ENCODE measurements at places on chromosomes 3 and 15. TPM values are rescaled to one million over a fixed set of nuclear protein-coding genes. Genes with fewer than 3 reads are reported as not detected.

GRCh38 chr3:158768881-158769543 is 32.8 kb upstream of the MFSD1 start:
- DNase-seq: no peak

DNA sequence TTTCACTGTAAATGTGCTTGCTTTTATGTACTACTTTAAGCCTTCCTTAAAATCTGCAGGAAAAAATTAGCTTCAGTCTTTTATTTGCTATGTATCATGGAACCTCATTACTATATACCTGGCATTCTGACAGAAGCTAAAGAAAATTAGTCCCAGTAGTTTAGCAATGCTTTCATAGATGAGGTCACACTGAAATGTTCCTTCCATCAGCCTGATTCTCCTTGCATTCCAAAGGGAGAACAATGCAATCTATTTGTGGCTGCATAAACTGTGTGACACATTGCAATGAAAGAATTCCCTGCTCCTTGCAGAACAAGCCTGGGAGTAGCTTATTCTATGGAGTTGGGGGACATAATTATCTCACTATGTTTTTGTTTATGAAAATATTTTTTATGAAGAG is 691.5 kb upstream of the ARPP21 start:
- no peak for DNase-seq

DNA sequence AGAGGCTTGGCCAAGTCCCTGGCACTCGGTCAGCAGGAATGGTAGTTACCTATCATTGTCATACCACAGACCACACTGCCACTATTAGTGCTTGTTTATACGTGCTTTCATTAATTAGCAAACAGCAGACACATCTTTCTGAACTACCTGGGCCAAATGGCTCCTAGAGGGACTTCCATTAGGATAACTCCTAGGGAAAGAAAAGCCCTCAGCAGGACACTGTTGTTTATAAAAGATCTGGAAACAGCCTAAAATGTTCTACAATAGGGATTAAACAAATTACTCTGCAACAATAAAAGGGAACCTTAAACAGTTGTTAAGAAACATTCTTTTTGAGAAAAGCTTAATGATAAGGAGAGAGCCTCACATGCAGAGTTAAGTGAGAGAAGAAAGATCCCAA is 38.5 kb downstream of the ARHGEF3 start:
- no peak for DNase-seq

The ADGRG7 gene
- not detected for total RNA-seq

GRCh38 chr3:15336057-15336456 is 3.7 kb upstream of the SH3BP5 start:
- DNase-seq: no peak

- no peak for DNase-seq
Observed at GRCh38 chr3:143484846-143485512, 363.3 kb downstream of the SLC9A9 start.

The ALDH1A3 gene
- total RNA-seq: not detected

- no peak for DNase-seq
Observed at GRCh38 chr3:11641316-11641682, 2.4 kb downstream of the VGLL4 start.

The COMMD2 gene
- total RNA-seq: 32.9 TPM

DNA sequence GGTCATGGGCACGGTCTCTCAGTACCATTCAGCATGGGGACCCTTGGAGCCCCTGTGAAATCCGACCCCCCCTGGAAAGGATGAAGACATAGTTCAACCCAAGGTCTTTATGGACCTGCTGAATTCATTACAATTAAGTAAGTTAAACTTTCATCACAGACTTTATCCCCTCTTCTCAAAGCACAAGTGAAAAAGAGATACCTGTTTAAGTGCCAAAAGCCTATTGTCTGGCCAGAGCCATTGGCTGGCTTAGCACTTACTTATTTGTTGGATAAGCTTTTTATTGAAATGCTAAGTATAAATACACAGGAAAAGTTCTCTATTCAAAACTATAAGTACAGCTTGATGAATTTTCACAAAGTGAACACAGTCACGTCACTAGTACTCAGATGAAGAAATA is 128.4 kb upstream of the NR2E3 start:
- no peak for DNase-seq

The PIERCE2 gene
- 0.60 TPM for total RNA-seq

GRCh38 chr15:84750583-84751092 is 2.2 kb downstream of the ZNF592 start:
- DNase-seq: no peak

- no peak for DNase-seq
Observed at GRCh38 chr3:110790631-110791030, 281.0 kb upstream of the NECTIN3 start.

DNA sequence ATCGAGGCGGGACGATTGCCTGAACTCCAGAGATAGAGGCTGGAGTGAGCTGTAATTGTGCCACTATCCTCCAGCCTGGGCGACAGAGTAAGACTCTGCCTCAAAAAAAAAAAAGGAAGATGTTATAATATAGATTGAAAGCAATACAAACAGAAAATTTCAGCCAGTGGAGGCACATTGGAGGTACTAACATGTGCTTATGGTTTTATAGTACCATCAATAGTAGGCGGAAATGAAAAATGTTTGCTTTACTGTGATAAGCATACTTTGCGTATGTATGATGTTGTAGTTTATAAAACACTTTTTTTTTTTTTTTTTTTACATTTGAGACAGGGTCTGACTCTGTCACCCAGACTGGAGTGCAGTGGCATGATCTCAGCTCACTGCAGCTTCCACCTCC is 8.8 kb downstream of the RAD54L2 start:
- no peak for DNase-seq

DNA sequence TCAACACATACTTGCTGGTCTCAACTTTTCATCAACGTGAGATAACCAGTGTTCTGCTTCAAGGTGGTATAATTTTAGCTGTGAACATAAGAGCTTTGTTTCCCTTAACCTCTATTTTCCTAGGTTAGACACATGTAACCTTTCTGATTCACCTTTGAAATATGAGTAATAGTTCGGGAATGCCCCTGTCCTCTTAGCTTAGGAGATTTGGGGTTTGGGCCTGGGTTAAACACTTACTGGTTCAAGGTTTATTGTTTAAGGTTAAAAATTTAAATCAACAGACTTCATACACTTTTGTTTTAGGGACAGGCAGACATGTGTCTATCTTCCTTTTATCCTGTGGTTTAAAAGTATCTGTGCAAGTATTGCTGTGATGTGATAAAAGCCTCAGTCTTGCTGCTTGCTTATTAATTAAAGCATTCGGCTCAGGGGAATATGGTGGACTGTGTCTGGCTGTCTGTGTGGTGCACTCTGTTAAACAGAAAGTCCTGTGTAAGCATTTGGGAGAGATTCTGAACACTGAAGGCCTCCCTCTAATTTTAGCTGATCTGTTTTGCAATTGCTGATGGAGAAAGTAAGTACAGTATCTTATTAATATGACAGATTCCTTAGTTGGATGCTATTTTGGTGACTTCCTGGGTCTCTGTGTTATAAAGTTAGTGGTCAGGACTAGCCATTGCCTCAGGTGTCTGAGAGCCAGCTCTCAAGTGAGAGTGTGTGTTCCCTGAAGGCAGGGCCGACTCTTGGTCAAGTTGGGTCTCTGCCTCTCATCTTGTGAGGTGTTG is 81.8 kb downstream of the USP13 start:
- DNase-seq: no peak

DNA sequence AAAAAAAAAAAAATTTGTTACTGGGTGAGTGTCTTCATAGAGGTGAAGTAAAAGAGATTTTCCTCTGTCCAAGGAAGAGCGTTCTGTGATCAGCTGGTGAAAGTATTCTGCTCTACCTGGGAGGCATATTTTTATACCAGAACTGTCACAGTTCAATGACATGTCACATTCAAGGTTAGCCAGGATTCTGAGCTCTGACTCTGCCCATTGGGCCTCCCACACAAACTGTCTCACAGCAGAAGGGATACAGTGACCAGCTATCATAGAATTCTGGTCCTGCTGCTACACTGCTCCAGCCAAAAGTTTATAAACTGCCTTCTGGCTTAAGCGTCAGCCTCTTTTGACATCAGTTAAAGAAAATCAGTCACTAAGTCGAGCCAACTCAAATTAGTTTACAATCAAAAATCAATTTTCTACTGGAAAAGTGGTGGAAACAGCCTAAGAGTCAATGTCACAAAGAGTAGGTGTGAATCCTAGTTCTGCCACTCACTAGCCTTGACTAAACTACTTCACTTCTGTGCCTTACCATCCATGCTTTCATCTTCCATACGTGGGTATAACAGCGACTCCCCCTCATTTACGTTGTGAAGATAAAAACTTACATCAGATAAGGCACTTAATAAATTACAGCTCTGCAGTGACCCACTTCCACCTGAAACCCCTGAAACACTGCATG is 52.7 kb upstream of the DCUN1D1 start:
- DNase-seq: no peak

The SNTN gene
- not detected for total RNA-seq

- no peak for DNase-seq
Observed at GRCh38 chr3:188554404-188554803, 400.4 kb downstream of the LPP start.

The SMARCC1 gene
- 109 TPM for total RNA-seq

The DYNLT2B gene
- total RNA-seq: 23.0 TPM

DNA sequence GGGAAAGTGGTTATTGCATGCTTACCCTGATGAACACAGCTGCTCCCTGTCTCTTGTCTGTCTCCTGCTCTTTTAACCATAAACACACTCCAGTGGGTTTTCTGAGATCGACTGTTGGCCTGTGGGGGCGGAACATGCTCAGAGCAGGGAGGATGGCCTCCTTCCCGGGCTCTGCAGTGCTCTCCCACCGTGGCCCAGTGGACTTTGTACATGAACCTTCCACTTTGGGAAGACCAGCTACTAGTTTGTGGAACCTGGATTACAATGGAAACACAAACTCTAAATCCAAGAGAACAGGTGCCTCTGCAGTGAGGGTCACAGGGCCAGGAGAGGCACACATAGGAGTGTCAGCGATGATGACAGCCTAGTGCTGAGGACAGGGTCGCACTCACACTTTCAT is 56.5 kb downstream of the KLF13 start:
- no peak for DNase-seq

GRCh38 chr3:105722943-105723556 is 145.8 kb downstream of the CBLB start:
- DNase-seq: no peak

The TGM5 gene
- not detected for total RNA-seq

GRCh38 chr15:57518779-57519405 is 72.8 kb upstream of the MYZAP start:
- no peak for DNase-seq

DNA sequence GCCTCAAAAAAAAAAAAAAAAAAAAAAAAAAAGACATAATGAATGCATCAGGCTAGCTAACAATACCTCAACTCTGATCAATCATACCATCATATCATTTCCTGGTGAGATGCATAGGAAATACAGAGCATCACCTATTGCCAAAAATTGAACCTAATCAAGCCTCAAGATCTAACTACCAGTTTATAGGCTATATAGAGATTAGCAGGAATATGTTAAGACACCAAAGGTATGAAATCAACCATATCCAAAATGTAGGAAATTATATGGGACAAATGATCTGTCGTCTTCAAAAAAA is 387 bp upstream of the VPS33B start:
- no peak for DNase-seq

GRCh38 chr3:114697401-114697800 is 403.6 kb downstream of the TIGIT start:
- no peak for DNase-seq

The SEMA3G gene
- not detected for total RNA-seq

DNA sequence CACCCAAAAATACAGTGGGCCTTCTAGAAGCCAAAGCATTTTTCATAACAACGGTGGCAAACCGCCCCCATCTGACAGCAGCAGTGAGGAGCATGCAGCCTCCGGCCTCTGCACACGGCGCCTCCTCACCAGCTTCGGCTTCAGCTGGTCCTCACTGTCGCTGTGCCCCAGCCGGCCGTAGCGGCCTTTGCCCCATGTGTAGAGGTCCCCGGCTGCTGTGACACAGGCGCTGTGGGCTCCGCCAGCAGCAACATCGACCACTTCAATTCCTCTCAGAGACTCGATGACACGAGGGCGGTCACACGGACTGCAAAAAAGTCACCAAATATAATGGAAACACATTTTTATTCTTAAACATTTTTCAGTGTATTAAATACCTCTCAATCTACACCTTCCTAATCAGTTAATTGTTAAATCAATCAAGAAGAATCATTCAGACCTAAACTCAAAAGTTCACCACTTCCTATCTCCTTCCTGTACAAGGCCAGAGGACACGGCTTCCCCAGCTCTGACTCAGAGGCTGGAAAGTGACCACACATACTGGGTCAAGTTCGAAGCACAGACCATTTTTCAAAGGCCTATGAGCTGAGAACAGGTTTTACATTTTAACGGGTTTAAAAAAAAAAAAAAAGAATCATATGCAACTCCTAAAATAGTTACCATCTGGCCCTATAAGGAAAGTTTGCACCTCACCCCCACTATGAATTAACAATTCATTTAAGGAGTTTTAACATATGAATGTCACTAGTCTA is 33.6 kb upstream of the OCA2 start:
- no peak for DNase-seq

DNA sequence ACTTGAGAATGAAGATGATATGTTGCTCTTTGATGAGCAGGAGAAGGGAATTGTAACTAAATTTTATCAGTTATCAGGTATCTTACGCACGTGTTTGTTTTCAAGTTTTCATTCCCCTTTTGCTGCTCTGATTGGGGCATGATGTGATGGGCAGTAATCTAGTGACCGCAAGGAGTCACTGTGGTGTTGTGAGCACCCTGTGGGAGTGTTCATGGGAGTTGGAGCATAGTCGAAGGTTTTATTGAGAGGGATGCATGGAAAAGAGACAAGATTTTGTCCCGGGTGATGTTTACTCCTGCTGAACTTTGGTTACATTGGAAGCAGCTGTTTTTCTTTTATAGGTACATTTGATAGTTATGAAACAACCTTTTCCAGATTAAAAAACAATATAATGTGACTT is 2.1 kb downstream of the FAN1 start:
- no peak for DNase-seq

DNA sequence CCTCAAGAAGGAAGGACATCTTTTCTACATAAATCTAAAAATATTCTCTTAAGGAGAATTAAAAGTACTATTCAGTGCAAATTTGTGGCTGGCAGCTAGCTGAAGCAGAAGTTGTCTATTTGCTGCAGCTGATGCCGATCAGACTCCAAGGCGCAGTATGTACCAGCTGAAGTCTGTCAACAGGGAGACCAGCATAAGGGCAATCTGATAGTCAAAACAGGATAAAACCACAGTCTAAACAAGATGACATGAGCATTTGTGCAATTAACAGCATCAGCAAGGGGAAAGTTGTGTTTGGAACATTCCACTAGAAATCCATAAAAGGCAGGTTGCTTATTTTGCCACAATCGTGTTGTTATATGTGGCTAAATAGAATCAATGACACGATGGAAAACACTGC is 198.2 kb upstream of the ROBO2 start:
- no peak for DNase-seq

GRCh38 chr3:127167315-127168043 is 25.5 kb upstream of the PRR23E start:
- no peak for DNase-seq

- DNase-seq: no peak
Observed at GRCh38 chr3:39960515-39961191, 151.2 kb downstream of the MYRIP start.

GRCh38 chr15:71899674-71900073 is 89.3 kb downstream of the NR2E3 start:
- no peak for DNase-seq

Data from activated CD4-positive, alpha-beta T cell treated with anti-CD3 and anti-CD28 coated beads, Interleukin-2, amount 10 ng/mL, durations not matched to agents 7 days and 5 days (primary cell).